ENCODE measurements at places on chromosomes 16 and 17. TPM values are rescaled to one million over a fixed set of nuclear protein-coding genes. Genes with fewer than 3 reads are reported as not detected.

CDYL2 gene
- 14.1 TPM for total RNA-seq

- DNase-seq = no peak
Observed at GRCh38 chr16:63617047-63617989, 1504.5 kb downstream of the CDH11 start.

- DNase-seq = no peak
Observed at GRCh38 chr17:79214459-79214858, 139.8 kb downstream of the ENGASE start.

DNA sequence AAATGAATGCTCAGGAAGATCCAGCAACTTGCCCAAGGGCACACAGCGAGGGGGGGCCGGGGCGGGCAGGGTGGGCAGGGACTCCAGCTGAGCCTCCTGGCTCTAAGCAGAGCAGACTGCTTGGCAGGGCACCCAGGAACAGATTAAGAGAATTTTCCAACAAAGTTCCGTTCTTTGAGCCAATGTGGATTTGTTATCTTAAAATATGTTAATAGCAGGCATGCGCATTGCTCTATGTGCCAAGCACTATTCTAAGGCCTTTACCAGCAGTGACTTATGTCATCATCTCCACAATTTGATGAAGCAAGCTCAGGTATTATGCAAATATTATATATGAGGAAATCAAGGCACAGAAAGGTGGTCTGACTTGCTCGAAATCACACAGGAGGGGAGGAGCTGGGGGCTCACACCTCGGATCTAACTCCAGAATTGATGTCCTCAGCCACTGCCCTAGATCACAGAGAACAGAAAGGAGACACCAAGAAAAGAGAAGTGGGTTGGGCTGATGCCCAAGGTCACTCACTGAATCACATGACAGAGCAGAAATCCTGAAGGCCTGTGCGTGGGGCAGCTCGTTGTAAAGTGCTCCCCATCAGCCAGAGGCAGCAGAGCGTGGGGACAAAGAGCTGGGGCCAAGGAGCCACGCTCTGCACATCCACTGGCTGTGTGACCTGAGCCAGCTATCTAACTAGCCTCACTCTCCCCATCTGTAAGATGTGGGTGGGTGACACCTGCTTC lies 23.2 kb upstream of the MEAK7 start:
- no peak for DNase-seq

DNA sequence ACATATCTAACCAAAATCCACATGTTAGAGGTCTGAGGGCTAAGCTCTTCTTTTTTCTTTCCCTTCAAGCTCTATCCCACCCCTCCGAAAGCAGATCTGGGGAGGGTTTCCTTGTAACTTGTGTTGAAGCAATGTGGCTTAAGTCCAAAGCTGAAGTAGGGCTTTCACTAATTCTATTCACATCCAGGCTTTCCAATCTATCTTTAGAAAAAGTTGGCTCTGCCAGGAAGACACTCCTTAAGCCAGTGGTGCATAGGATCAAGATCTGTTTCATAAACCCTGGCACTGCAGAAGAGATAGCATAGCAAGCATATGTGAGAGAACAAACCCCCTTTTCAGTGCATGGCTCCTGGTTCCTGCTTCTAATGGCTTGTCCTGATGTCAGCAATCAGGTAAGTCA lies 34.9 kb upstream of the DHX40 start:
- DNase-seq = no peak

ARMC7 gene
- 20.2 TPM for total RNA-seq

DNA sequence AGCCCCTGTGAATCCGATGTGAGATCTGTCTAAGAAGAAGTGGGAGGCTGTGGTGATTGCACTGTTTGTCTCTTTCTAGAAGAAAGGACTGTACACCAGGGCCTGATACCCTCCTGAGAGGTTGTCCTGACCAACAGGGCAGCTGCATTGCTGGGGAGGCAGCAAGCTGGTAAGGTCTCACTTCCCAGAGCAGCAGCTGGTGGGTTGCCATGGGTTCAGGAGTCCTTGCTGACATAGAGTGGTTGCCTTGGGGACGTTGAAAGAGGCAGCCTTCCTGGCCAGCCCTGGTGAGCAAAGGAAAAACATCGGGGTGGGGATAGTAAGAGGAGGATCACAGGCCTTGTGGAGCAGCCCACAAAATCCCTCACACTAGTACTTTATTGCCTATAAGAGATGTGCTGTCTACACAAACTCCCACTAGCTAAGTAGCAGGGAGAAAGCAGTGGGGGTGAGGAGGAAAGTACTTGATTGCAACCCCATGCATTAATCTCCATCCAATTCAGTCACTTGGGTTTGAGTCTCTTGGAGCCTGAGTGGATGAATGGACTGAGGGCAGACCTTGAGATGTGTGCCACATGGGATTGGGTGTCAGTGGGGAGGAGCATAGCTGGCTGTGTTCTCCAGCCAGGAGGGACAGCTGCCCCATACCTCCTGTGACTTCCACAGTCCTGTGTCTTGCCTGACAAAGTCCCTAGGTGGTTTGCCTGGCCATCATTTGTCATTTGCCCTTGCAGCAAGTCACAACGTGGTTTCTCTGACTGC lies 143.8 kb upstream of the RPL38 start:
- DNase-seq = no peak

AANAT gene
- not detected for total RNA-seq

ZNF423 gene
- total RNA-seq = 11.0 TPM

DNA sequence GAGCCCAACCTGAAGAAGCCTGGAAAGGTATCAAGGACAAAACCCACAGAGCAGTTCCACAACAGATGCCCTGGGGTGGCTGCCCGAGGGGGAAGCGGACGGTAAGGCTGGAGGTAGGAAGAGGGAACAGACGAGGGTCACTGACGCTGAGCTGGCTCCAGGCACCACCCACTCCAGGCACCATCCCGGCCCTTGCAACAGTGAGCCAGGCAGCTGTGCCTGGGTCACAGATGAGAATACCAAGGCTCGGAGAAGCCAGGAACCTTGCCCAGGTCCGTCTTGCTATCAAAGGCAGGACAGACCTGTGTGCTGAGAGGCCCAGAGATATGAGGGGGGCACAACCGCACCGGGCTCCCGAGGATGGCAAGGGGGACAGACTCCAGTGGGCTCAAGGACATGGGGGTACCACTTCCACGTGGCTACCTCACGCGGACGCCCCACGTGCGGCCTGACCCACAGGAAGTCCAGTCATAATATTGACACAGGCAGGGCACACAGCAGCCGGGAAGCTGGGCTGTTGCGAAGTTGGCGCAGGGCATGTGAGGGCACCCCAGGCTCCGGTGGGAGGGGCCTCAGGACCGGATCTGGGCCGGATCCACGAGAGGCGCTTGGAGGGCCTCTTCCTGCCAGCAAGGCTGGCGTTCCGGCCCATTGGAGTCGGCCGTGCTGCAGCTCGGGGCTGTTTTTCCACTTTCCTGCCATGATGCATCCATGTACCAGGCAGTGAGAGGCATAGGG lies 29.9 kb downstream of the PEMT start:
- peak; percentile 59 for DNase-seq

DNA sequence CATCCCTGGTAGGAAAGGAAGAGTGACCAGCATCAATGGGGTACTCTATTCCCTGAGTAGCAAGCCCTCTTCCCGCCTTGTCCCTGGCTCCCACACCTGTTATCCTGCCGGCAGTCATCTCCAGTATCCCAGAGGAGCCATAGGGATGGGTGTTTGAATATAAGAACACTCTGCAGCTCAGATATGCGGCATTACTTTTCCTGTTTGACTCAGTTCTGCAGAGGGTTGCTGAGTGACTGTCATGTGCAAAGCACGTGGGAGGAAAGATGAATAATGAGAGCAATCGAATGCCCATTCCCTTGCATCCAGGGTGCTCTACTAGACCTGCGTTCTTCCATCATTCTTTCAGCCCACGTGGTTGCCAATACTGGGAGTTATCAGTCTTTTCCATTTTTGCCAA lies 115.1 kb downstream of the PRKCB start:
- DNase-seq = no peak

- no peak for DNase-seq
Observed at GRCh38 chr16:49483651-49484450, 110.2 kb downstream of the C16orf78 start.

BIRC5 gene
- 2.7 TPM for total RNA-seq

FN3K gene
- 46.8 TPM for total RNA-seq

GRCh38 chr16:4323071-4323844 lies 7.4 kb downstream of the GLIS2 start:
- DNase-seq = no peak

GRCh38 chr16:75555213-75555706 lies 792 bp downstream of the TMEM231 start:
- peak; percentile 79 for DNase-seq

GRCh38 chr16:1036166-1036565 lies 36.4 kb upstream of the SSTR5 start:
- no peak for DNase-seq

ADAT1 gene
- total RNA-seq = 57.2 TPM

- DNase-seq = no peak
Observed at GRCh38 chr17:49894761-49895160, 46.9 kb upstream of the TAC4 start.

ATAD5 gene
- total RNA-seq = 0.92 TPM

DNA sequence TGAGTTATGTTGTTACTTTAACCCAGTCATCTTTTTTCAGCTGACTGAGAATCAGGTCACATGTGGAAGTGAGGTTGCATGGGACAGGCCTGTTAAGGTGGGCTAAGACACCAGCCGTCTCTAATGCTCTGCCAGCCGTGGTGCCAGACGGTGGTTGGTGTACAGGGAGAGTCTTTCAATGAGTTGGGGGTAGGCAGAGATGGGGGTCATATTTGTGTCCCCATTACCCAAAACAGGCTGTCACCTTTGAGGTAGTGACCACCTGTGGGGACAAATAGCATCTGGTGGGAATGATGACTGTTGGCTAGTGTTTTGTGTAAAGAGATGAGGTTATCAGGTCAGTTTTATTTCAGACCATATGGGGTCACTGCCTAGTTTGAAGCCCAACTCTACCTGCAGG lies 1.8 kb downstream of the RPL38 start:
- DNase-seq = no peak

OR4D1 gene
- not detected for total RNA-seq

SLC16A6 gene
- 0.49 TPM for total RNA-seq

- DNase-seq = no peak
Observed at GRCh38 chr17:19590912-19591551, 57.4 kb downstream of the SLC47A1 start.

CHST6 gene
- total RNA-seq = 0.20 TPM

DNA sequence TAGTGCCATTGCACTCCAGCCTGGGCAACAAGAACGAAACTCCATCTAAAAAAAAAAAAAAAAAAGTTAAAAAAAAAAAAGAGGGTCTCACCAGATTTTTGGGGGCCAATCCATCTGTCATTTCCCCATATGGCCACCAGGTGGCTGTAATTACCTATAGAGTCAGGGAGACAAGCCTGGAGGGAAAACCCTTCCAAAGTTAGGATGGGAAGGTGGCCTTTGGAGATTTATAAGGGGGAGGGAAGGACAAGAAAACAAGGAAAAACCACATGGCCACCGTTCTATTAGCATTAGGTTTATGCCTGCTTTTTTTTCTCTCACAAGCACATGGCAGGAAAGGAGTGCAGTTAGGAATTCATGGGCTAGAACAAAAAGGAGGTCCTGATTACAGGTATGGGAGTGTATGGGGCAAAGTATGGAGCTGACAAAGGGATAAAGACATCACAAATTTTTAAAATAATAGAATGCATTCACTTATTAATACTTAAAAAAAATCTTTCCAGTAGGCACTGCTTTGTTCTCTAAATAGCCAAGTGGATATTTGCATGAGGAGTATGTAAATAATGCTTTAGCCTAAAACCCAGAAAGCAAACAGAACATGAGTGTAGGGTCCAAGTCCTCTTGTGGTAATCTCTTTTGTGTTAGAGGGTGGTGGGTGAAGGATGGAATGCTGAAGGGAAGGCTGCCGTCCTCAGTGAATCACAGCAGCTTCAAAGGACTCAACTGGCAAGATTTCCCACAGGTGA lies 5.1 kb downstream of the CYB5D1 start:
- no peak for DNase-seq

CD300E gene
- 0.35 TPM for total RNA-seq

AGRP gene
- total RNA-seq = not detected

GRCh38 chr16:85321509-85322271 lies 209.4 kb upstream of the CIBAR2 start:
- peak; percentile 88 for DNase-seq

MPV17L gene
- 10.1 TPM for total RNA-seq

DNA sequence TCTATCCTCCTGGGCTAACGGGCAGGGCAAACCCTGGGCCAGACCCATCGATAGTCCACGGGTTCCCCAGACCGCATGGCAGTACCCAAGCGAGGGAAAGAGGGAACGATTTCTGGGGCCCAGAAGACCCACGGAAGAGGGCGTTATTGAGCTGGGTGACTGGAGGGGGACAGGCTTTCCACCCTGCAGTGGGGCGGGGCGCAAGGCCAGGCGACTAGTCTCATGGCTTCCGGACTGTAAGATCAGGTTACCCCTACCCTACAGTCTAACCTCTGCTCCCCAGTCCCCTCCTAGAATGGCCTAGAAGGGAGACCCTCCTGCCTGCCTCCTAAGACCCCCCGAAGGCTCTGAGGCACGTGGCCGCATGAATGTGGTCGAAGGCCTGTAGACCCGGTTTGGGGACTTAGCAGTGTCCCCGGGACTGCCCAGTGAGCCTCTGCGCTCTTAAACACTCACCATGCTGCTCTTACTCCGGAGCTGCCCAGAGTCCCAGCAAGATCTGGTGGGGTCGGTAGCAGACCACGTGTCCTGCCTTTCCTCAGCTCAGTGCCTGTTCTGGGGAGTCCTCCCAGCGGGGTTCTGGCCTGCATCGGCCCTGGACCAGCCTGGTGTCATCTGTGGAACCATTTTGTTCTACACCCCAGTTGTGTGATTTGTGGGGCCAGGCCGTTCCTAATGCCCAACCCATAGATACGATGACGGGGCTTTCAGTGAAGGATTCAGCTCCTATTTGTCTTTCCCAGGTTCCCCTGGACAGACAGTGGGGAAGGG lies 13.2 kb upstream of the AURKB start:
- peak; percentile 47 for DNase-seq

KRTAP9-8 gene
- total RNA-seq = not detected

C16orf54 gene
- total RNA-seq = 3.0 TPM

Measured in mucosa of gallbladder (tissue), 1 donor.